ENCODE measurements at places on chromosomes 11 and 22.

DNA sequence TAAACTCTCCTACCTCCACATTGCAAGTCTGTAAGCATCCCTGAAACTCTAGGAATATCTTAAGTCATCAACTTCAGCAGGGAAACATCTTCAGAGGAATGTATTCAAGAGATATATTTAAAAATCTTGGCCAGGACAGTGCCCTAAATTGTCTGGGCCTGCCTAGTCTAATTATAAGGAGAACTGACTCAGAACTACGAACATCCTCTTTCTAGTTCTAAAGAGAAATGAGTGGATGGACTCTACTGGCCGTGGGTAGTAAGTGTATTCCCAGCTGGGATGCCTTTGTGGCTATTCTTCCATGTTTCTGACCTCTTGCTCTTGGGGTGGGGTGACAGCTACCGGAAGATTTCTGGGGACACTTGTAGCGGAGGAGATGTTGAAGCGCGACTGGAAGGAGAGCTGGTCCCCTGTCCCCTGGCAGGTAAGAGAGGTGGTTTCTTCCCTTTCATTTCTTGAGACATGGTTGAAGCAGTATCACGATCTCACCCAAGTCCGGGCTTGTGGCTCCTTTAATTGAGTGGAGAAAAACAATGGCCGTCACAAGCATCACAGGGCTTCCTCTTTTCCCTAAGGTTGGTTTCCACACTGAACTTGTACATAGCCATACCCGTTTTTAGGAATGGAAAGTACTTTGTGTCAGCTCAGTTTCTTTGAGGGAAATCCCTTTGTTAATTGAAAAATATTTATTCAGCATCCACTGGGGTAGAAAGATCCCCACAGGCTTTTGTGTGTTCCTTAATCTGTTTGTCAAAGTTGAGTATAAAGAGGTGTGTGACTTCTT lies 97.7 kb upstream of the SORL1-AS1 start:
- DNase-seq: peak; percentile 1

DNA sequence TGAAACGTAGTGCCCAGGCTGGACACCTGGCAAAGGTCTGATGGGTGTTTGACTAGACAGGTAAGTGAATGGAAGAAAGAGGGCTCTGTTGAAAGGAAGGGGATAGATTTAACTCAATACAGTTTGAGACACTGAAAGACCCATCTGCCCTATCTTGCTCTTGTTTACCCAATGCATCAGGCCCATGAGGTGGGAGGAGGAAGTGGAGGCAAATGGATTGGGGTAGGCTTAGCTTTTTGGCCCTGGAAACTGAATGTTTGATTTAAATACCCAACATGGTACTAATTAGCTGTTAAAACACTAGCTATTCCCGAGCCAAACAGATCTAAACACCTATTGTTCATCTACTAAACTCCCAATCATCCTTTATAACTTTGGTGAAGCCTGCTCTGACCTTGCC lies 3.5 kb upstream of the UVRAG start:
- no peak for DNase-seq

- no peak for DNase-seq
Observed at GRCh38 chr22:47299863-47300697, 537.6 kb downstream of the TBC1D22A start.

DNA sequence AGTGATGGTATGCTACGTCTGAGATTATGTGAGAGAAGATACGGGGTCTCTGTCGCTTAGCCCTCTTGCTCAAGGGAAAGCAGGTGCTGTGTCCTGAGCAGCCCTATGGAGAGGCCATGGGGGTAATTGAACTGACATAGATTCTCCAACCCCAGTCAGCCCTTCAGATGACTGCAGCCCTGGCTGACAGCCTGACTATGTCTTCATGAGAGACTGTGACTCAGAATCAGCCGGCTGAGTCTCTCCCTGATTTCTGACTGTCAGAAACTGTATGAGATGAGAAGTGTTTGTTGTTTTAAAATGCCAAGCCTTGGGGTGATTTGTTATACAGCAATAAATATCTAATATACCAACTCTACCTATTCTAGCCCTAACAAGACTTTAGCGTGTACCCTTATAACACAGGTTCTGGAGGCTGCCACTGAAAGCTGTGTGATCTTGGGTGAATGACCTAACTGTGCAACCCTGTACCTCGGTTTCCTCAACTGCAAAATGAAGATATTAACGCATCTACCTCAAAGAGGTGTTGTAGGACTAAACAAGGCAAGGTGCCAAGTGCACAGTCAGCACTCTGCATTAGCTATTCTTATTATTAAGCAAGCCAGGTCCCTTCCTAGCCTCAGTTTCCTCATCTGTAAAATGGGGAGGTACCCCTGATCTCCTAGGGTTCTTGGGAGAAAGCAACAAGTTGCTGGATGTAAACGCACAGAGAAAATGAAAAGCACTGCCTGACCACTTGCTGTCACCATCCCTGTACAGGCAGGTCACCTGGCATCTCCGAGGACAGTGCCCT lies 24.9 kb downstream of the SLC43A1 start:
- DNase-seq: peak; percentile 38

Data from IMR-90 (cell line).